Astrocyte of the cerebellum (primary cell): ENCODE measurements at places on chromosomes 13 and 19.

DNA sequence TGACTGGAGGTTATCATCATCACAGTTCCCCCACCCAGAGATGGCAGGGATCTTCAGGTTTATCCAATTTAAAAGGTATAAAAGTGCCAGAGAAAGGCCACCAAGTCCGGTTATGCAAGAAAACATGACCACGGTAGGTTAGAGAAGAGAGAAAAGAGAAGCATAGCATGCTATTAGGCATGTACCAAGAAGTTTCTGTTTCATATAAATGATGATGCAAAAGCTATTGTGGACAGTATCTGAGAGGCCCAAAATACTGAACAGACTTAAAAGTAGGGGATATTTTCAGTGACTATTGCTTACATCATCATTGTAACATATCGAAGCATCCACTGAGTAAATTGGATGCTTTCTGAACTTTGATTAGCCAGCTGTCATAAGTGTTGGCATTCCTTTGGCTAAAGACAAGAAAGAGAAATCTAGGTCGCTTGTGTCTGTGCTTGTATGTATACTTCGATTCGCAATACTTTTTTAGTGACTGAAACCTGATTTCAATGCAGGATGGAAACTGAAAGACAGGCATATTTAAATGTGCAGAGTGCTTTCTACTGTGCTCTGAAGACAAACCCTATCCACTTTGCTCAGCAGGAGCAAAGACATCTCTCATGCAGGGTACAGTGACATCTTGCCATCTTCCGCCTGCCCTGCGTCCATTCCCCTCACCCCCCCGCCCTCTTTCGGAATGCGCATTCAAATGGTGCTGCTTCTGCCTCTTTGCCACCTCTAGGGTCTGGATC lies 180.3 kb downstream of the SHISA2 start:
- DNase-seq: no peak

DNA sequence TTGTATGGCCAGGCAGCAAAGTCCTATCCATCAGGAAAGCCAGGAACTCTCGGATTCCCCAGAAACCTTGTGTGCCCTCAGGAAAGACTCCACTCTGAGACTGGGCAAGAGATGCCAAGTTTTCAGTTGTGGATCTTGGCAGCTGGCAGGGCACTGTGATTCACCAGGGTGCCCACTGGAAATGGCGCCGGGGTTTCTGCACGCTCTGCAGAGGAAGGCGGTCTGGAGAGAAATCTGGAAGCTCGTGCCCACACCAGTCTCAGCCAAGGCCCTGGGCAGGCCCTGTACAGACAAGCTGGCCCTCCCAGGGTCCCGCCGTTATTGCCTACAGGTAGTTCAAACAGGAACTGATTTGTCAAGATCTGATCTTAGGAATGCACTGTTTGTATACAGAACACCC lies 4.9 kb downstream of the NAPA start:
- no peak for DNase-seq

DNA sequence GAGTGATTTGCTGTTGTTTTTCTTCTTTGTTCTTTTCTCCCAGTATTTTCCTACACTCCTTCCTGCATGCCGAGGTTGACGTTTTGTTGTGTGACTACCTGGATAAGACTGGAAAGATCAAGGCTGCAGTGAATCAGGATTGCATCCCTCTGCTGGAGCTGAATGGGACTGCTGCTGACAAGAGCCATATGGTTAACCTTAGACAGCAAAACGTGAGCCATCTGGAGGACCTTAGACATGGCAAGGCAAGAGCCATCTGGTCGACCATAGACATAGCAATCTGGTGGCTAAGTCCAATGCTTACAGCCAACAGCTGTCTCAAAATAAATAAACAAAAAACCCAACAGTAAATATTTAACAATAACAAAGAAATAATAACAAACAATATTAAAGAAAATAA lies 42.6 kb upstream of the ZNF91 start:
- DNase-seq: no peak

DNA sequence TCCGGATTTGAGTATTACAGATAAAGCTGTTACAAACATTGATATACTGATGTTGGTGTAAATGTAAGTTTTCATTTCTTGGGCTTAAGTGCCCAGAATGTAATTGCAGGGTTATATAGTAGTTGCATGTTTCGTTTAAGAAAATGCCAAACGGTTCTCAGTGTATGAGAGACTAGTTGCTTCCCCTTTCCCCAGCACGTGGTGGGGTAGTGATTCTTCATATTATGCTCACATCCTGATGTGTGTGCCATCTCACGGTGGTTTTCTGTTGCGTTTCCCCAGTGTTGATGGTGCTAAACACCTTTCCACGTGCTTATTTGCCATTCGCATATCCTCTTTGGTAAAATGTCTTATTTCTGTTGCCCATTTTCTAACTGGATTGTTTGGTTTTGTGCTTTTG lies 34.7 kb upstream of the F7 start:
- DNase-seq: no peak

DNA sequence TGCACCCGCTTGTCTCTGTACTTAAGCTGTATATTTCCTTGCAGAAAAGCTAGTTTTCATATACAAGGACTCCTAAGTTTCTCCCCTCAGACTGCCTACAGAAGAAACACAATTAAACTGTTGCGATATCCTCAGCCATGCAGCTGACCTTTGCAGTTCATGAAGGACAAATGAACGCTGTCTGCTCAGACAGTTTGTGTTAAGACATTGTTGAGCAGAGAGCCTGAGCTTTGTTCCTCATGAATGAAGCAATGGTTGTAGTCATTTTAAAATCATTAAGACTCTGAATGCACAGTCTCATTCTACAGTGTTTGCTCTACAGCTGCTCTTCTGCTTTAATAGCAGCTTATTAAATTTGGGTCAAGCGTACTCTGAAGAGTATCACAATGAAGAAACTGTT lies 23.2 kb upstream of the MAB21L1 start:
- no peak for DNase-seq
